ENCODE measurements at places on chromosomes 12 and 14.

DNA sequence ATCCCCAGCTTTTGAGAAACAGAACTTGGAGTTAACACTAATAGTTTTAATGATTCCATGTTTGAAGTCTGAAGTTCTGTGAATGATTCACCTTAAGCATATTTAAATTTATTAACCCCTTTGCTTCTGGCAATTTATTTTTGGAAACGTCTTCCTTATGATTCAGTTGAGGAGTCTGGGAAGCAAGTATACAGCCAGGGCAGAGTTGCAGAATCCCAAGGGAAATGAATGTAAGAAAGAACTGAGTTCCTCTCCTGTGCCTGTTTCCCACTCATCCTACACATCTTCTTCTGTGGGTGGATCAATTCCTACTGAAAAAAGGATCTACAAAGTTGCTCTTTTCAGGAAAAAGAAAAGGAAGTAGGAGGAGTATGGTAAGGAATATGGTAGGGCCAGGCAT, 108.2 kb upstream of the CCDC91 start:
- no peak for DNase-seq

- no peak for DNase-seq
Measured at GRCh38 chr12:24255920-24256665, 306.6 kb upstream of the SOX5 start.

DNA sequence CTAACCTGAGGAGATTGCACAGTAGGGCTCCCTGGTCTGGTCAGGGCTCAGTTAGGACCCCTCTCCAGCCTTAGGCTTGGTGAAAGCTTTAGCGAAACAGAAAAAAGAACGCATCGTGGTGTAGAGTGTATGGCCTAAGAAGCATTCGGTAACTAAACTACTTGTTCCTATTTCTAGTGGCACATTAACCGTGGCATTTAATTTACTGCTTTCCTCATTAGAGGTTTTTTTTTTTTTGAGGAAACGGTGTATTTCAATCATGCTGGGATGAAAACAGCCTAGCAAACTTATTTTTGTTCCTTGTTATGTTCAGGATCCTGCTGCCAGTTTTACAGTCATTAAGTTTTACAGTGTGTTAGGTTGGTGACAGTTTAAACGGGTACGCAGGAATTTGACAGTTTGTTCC, 518 bp upstream of the OSBPL8 start:
- no peak for DNase-seq

DNA sequence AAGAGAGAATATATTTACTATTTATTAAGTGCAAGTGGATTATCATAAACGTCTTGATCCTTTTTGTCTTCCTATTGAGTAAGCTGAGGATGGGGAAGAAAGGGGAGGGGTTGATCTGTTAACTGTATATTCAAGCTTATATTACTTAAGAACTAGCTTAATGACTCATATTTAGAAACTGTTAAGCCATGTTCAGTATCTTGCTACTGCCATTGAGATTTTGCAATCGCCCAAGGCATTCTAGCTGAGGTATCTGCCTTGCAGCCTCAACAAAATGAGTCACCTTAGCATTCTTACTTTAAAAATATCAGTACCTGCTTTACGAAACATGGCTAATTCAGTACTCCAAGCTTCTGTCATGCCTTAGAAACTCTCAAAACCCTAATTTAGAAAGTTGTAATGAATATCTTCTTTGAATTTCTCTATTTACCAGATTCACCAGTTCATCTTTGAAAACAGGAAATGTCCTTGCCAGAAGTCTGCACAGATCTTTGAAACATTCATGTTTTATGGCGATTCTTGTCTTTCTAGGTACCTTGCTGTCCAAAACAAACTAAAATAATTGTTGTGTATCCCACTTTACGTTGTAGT, 76.1 kb downstream of the ALG10B start:
- DNase-seq = no peak

DNA sequence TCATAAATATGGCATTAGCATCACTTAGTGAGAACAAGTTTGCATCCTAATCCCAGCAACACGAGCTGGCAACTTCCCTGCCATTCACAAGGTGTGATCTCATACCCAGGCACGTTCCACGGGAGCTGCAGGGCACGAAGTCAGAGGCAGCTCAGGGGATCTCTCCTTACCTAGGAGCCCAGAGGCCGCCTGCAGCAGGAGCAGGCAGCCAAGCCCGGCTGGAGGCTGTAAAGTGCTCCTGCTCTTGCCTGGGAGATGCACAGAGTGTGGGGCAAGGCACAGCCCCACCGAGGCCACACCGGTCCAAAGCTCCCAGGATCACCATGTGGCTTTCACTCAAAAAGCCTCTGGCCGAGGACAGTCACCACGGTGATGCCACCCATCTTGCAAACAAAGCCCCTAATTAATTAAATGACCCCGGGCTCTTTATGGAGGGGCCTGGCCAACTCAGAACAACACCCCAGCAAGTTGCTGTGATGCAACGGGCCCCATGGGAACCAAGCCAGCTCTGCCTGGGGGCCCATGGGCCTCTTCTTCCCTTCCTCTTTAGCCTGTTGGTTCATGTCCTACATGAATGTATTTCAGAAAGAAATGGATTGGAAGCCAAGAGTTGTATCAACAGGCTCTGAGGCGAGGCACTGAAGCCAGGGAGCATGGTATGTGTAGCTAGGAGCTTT, 26.5 kb downstream of the NUAK1 start:
- no peak for DNase-seq

GRCh38 chr12:176321-177181, 37.4 kb downstream of the SLC6A12 start:
- DNase-seq = no peak

GRCh38 chr14:101129521-101130167, 226.1 kb upstream of the RTL1 start:
- DNase-seq = no peak

- DNase-seq = no peak
Measured at GRCh38 chr14:72513965-72514659, 379.8 kb downstream of the DPF3 start.

- DNase-seq = no peak
Measured at GRCh38 chr12:106032623-106032925, 106.2 kb downstream of the NUAK1 start.

GRCh38 chr14:84581041-84581440, 948.9 kb upstream of the FLRT2 start:
- DNase-seq = no peak

DNA sequence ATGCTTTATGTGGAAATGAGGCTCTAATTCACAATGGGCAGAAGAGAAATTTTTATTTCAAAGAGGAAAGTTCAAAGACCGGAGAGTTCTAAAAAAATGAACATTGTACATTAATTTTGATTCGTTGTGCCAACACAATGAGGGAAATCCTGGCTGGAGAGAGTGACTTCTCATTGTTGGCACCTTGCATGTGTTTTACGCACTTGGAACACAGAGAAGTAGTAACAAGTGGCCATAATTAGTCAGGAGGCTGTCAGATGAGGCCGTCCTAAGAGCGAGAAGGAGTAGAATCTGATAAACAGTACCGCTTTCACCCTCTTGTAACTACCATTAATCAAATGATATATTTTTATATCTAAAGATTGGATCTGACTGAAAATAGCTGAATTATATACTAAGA, 6.9 kb downstream of the LMO3 start:
- no peak for DNase-seq

DNA sequence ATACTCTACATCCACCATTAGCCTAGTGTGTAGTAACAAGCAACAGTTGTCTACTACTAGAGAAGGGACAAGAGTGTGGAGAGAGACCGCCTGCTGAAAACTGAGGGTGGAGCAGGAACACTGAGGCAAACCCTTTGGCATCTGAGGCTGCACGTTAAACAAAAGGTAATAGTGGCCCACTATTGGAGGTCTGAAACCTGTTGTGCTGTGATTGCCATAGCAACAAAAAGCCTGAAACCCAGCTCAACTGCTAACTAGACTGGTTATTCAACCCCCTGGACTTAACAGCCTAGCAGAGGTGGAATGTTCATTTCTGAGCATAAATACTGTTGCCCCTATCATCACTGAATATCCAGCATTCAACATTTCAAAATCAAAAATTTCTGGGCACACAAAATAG, 43.0 kb downstream of the PPP4R4 start:
- DNase-seq = no peak

DNA sequence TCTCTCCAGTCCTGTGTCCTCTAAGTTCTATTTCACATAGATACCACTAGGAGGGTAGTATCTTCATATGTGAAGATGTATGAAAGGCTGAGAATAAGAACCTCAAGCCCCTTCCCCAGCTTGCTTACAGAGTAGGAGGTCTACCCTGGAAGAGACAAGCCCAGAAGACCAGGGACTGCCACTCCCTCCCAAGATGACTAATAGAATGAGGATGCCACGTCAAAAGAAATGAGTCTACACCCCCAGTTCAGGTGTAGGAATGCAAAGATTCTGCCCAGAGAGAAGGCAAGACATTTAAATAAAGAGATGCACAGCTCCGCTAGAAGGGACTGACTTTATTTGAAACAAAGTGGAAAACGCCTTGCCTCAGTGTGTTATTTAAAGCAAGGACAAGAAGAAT, 1006.0 kb upstream of the USP15 start:
- DNase-seq = no peak

DNA sequence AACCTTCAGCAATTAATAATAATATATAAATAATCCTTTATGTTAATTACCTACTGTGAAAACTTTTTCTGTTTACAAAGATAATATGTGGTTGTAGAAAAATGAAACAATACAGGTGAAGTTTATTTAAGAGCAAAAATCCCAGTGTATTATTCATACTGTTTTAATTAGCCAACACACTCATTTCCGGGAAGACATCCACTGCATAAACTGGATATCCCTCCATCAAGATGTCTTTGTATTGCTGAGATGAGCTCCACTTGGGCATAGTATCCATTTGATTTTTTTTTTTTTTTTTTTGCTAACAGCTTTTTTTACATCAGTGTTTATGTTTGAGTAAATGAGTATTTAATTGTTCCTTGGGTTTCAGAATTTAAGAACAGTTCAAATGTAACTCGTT, 13.7 kb upstream of the DERA start:
- DNase-seq = no peak

- no peak for DNase-seq
Measured at GRCh38 chr12:48678551-48679185, 3.4 kb downstream of the KANSL2 start.

DNA sequence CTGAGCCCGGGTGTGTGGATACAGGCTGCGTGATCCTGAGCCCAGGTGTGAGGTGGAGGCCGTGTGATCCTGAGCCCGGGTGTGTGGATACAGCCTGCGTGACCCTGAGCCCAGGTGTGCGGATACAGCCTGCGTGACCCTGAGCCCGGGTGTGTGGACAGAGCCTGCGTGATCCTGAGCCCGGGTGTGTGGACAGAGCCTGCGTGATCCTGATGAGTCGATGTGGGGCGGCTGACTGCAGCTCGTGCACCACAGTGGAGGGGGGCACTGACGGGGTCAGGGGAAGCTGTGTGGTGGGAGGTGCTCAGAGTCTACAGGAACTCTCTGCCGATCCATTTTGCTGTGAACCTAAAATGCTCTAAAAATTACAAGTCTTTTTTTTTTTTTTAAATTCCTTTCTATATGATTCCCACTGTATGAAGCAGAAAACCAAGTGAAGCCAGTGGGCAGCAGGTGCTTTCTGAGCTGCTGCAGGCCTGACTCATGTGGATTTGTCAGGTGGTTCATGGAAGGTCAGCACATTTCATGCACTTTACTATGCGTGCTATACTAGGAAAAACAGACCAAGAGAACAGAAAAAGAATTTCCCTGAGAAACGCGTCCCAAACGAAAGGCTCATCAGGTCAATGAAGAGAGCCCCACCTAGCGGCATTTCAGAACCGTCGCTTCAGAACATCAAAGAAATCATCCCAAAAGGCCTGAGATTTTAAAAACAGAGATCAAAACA, 19.3 kb downstream of the BRF1 start:
- no peak for DNase-seq

DNA sequence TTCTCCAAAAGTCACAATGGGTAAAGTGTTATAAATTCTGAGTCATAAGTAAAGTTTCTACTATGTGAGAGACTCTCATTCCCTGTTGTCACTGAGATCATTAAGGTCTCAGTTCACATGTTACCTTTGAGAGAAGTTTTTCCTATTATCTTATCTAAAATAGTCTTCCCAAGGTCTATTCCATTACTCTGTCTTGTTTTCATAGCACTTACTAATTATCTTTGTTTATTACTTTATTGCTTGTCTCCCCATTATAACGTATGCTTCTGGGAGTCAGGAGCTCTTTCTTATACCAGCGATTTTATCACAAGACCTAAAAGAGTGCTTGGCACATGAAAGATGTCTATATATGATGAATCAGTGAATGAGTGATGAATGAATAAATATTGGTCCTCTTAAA, 1001.9 kb downstream of the DIO2 start:
- DNase-seq = no peak

All from suprapubic skin (tissue), 4 donors.